ENCODE measurements at places on chromosomes 13 and 19.

DNA sequence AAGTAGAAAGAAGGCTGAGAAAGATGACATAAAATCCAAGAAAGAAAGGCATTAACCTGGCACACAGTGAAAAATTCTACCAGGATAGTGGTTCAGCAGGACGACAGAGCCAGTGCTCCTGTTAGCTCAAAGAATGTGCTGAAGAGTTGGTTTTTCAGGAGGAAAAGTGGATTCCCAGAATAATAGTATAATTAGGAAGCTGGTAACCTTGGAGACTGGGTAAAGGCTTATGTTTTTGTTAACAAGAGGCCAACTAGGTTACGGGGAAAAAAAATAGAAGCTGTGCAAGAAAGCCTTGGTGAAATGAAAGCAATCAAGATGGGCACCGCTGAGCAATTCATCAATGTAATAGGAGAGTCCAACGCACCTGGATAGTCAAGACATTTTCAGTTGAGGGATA is 54.7 kb downstream of the SLC15A1 start:
- no peak for DNase-seq

DNA sequence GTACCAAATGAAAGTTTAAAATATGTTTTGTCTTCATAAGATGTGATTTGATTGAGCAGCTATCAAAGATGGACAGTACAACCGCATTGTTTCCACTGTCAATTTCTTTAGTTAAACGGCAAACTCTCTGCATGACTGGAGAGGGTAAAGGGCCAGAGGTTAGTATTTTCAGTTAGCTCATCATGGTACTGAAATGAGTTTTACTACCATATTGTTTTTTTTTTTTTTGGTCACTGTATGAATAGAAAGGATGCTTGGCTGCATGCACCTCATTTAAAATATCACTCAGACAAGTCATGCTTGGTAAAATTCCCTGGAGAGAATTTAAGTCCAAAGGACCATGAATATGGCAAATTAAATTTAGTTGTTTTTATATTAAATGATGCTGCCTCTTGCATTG is 942.1 kb upstream of the SPRY2 start:
- DNase-seq = no peak

DNA sequence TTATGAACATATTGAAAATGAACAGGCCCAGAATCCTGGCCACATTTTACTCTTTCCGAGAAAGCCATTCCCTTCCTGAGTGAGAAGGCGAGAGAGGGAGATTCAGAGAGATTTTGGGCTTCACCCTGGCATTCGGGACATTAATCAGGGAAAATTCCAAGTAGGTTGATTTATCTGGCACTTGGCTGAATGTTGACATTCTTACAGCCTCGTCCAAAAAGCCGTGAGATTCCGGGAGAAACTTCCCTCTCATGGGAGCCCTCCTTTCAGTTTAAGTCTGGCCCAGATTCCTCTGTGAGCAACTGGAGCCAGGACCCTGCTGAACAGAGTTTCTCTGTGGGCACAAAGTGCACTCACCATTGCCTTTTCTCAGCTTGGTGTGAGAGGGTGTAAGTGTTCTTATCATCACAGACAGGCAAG is 129.2 kb upstream of the PEG3 start:
- DNase-seq = no peak

DNA sequence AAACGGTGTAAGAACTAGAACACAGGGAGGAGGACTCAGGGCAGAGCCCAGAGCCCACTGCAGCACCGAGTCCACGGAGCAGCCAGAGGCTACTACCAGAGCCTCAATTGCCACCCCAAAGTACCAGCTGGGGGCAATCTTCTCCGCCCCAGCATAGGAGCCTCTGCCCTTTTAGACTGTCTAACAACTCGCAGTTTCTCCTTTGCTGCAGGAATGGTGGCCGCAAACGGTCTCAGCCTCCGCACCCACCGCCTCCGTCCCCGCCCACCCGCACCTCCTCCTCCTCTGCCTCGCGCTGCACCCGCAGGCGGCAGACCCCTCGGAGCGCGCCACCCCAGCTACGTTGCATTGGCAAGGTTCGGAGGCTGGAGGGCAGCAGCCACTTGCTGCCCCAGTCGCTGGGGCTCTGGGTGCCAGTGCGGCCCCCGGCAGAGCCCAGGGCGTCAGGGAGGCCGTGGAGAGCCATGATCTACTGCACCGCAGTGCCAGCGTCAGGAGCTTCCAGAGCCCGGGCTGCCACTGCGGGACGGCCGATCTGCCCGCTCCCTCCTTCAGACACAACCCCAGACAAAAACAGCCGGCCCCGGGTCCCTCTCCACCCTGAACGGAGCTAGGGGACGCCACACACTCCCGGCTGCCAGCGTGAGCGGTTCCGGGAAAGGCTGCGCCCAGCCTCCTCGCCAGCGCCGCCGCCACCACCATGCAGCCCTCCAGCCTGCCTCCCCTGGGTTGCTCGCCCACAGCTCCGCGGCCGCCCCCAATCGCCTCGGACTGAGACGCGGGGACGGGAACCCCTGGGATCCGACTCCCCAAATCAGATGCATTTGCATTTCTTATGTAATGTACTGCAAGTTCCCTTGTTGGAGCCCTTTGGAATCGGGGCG is 1.8 kb downstream of the FGF14 start:
- peak; percentile 11 for DNase-seq

GRCh38 chr13:52686376-52686775 is 33.7 kb downstream of the SUGT1 start:
- no peak for DNase-seq

- no peak for DNase-seq
These were observed 120.0 kb downstream of the CRYL1 start for GRCh38 chr13:20405691-20406090.

- no peak for DNase-seq
These were observed 3.6 kb upstream of the COMMD6 start for GRCh38 chr13:75541287-75541686.

Data from CD8-positive, alpha-beta memory T cell (primary cell).